PC-3 (cell line): ENCODE measurements at places on chromosomes 16 and 17.

DNA sequence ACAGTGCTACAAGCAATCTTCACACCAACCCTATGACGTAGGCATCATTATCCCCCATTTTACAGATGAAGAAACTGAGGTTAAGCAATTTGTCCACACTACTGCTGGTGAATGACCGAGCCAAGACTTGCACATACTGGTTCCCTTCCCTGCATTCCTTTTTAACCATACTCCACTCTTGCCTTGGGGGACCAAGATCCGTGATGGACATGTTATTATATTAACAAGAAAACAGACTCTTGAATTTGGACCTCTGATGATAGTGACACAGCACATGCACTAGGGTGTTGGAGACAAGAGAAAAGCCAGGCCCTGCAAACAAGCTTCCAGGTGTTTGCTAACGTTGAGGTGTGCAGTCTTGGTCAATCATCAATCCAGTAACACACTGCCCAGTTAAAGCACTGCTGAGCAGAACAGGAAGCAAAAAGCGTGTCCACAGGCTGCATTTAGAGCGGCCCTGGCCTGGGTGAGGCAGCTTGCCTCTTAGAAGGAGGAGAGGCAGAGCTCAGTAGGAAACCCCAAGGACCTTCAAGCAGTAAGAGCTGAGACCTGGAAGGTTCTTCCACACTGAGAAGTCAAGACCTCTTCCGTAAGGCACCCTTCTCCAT is 36.7 kb downstream of the HNF1B start:
- no peak for DNase-seq
- H3K27ac ChIP-seq, result no peak overlapping the region
- no peaks in the 10 kb centered on the region for H3K27me3 ChIP-seq
- peaks cover under 1% of the 10 kb centered on the region; the same call in 1 of the 2 replicates for H3K4me1 ChIP-seq

- 0 out of 2 replicates have a peak, but pooled peaks cover 5% of the 10 kb centered on the region for H3K27me3 ChIP-seq
- no peak for DNase-seq
- H3K27ac ChIP-seq, result no peak overlapping the region
- no peak overlapping the region for H3K4me3 ChIP-seq
- no peaks in the 10 kb centered on the region for H3K36me3 ChIP-seq
Observed at GRCh38 chr16:75943705-75944514, 217.6 kb upstream of the CPHXL start.

GRCh38 chr16:22614271-22614947 is 103.7 kb downstream of the NPIPB5 start:
- no peaks in the 10 kb centered on the region for H3K36me3 ChIP-seq
- no peak overlapping the region for H3K4me3 ChIP-seq
- H3K4me1 ChIP-seq, result no peaks in the 10 kb centered on the region
- peak; percentile 32 for DNase-seq
- H3K27ac ChIP-seq, result no peak overlapping the region

GRCh38 chr16:50651835-50652438 is 29.2 kb downstream of the SNX20 start:
- no peak overlapping the region for H3K4me3 ChIP-seq
- no peak for DNase-seq
- no peaks in the 10 kb centered on the region for H3K36me3 ChIP-seq
- H3K27ac ChIP-seq, result no peak overlapping the region
- H3K4me1 ChIP-seq, result no peaks in the 10 kb centered on the region
- no peaks in the 10 kb centered on the region for H3K27me3 ChIP-seq

DNA sequence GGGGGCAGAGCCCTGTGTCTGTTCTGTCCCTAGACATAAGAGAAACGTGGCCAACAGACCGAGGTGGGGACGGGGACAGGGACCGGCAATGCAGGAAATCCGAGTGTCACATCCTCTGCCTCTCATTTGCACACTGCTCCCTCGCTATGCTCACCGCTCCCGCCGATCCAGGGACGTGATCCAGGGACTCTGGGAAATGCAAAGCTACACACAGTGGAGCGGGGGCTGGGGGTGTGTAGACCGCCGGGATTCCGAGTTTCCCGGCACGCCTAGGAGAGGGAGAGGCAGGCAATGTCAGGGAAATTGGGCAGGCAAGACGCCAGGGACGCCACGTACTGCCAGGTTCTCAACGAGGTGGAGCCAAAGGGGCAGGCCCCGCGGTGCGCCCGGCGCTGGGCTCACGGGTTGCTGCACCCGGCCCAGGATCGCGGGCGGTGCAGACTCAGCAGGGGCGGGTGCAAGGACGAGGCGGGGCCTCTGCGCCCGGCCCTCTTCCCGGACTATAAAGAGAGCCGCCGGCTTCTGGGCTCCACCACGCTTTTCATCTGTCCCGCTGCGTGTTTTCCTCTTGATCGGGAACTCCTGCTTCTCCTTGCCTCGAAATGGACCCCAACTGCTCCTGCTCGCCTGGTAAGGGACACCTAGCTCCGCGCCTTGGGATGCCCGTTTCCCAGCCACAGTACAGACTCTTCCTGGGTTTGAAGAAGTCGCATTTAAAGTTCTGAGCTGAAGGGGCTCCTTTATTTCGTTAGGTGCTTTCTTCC is at the start of gene MT1X:
MT1X (plus strand) TSS at position 532 of the 764 bp plus-strand sequence; CDS start at position 603, 71 bp downstream.
- peak within 1 kb of the TSS; percentile 10; the same call in 1 of the 2 replicates for H3K27ac ChIP-seq
- DNase-seq, result peak; percentile 89
- peak within 1 kb of the TSS; percentile 77 for H3K4me3 ChIP-seq

GRCh38 chr17:48725288-48726064 is 2.5 kb downstream of the PRAC2 start:
- H3K4me3 ChIP-seq, result peak overlapping the region; percentile 90
- H3K4me1 ChIP-seq, result peaks cover 42% of the 10 kb centered on the region
- H3K27me3 ChIP-seq, result no peaks in the 10 kb centered on the region
- peak overlapping the region; percentile 91 for H3K27ac ChIP-seq
